Dermis microvascular lymphatic vessel endothelial cell (primary cell): ENCODE measurements at places on chromosomes 2 and 18. TPM values are rescaled to one million over a fixed set of nuclear protein-coding genes. Genes with fewer than 3 reads are reported as not detected.

The SANBR gene
- 8.7 and 11.0 TPM in 2 replicates for total RNA-seq

The GRB14 gene
- 0.38 and 0.64 TPM in 2 replicates for total RNA-seq

DNA sequence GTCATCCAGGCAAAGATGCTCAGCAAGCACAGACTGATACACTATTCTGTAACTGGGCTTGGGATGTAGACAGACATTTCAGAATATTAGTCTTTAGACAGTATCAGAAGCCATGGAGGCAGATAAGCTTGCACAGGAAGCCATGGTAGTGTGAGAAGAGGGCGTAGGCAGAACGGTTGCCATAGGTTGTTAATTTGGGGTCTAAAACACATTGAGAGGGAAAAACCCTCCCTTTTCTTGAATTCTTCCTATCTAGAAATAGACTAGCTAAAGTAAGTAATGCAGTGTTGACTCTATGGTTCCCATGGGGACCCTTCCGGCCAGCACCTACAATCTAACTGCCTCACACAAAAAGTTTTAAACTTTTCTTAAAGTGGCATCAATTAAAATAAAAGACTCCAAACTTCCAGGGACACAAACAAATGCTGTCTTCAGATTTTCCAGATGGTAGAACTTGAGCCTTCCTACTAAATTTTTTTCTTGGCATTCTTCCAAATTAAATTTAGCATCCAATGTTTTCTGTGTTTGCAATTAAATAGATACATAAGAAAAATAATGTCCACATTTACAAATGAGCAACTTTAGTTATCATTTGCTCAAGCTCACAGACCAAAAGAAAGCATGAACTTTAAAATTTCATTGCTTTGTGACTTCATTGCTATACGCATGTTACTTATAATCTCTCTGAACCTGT, 1.9 kb downstream of the PRKRA start:
- DNase-seq: no peak

GRCh38 chr2:143347271-143347695, 218.1 kb downstream of the ARHGAP15 start:
- no peak for DNase-seq

The MPHOSPH10 gene
- total RNA-seq: 10.6 and 11.7 TPM in 2 replicates

DNA sequence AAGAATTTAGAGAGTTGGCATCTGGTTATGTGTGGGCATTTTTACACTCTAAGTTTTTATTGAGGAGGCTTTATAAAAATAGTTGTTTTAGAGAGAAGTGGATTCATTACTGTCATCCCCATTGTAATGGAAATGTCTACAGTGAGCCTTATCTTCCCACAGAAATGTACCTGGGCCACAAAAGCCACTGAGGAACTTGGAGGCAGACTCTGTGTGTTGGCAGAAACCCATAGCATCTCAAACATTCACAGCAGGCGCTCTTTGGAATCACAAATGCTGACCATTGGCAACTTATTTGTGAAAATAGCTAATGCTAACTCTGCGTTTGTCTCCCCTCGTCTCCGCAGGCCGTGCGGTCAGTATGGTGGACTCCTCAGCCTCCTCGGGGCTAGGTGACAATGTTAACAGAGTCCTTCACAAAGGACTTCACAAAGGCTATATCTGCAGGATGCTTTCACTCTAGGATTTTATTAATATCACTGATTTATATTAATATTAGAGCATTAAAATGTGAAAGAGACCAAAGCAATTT, 689.1 kb upstream of the POU3F3 start:
- no peak for DNase-seq

DNA sequence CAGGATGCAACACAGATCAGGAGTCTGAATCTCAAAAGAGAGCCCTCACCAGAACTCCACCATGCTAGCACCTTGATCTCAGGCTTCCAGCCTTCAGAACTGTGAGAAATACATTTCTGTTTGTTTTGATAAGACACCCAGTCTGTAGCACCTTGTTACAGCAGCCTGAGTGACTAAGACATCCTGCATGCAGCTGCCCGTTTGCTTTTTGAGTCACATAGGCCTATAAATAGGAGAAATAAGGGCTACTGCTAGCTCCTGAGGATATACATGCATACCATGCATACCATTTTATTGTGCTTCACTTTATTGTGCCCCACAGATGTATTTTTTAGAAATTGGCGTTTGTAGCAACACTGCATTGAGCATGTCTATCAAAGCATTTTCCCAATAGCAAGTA, 337.8 kb downstream of the CDH2 start:
- DNase-seq: no peak

The TCF23 gene
- total RNA-seq: not detected in 2 replicates

The ALPG gene
- not detected in 2 replicates for total RNA-seq

The VWC2L gene
- total RNA-seq: not detected in 2 replicates

DNA sequence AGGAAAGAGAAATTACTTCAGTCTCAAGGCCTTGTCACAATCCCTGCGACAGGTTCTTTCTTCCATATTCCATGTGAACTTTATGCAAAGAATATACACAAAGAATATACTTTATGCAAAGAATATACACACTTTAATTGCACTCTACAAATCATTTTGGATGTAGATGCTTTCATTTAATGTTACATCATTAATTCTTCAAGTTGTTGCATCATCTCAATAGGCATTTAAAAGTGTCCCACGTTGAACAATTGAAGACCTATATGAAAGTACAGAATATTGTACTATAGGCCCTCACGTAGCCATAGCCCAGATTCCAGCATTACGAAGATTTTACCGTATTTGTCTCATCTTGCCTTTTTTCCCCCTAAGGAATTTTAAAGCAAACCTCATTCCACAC, 33.1 kb upstream of the MAL start:
- DNase-seq: no peak

- DNase-seq: no peak
These were observed 12.3 kb upstream of the CIB4 start for GRCh38 chr2:26653207-26654060.

DNA sequence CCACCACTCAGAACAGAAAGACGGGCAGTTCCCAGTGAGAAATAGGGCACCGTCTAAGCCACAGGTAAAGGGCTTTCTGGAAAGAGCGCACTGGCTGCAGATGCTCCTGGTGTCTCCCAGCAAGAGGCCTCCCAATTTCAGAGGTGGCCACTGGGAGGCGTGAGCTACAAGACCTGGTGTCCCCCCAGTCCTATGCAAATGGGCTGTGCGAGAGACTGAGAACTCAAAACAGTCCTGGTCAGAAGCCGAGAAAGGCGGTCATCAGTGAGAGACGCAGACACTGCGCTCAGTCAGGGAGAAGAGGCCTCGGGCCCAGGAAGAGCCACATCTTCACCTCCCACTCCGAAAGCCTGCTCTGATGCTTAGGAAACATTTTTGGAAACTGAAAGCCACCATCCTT, 179.5 kb downstream of the EIPR1 start:
- no peak for DNase-seq

DNA sequence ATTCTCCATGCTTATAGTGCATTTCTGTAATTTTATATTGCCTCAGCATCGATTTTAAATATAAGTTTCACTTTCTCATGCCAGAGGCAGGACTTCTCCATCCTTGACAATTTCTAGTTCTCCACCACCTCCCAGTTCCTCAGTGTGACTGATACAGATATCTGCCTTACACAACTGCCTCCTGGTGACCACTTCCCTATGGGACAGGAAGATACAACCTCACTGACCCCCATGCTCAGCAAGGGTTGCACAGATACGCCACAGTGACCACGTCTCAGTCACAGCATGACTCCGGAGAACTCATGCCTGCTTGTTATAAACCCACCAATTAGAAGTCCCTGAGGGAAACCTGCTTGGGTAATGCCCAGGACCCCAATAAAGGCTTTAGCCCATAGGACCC, 284.0 kb upstream of the MC4R start:
- DNase-seq: no peak

The KCNS3 gene
- total RNA-seq: 0.25 and 0.39 TPM in 2 replicates

DNA sequence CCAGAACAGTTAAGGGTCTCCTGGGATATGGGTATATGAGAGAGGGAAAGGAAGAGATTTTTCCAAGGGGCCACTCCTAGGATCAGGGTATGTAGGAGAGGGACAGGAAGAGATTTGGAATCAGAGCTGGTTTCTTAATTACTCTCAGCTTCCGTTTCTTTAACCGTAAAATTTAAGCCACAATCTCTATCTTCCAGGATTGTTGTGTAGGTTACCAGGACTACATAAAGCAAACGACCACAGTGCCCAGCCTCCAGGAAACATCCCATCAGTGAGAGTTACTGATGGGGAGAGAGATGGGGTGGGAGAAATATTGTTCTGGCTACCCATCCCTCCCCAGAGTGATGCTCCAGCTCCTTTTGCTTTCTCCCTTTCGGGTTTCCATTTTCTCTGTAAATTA, 114.6 kb upstream of the THUMPD2 start:
- DNase-seq: no peak

GRCh38 chr18:59954755-59955156, 55.0 kb downstream of the PMAIP1 start:
- no peak for DNase-seq

- peak; percentile 49 for DNase-seq
These were observed 231.1 kb downstream of the ANKRD30B start for GRCh38 chr18:14978962-14979535.

GRCh38 chr2:39731546-39731945, 47.5 kb downstream of the THUMPD2 start:
- DNase-seq: no peak

DNA sequence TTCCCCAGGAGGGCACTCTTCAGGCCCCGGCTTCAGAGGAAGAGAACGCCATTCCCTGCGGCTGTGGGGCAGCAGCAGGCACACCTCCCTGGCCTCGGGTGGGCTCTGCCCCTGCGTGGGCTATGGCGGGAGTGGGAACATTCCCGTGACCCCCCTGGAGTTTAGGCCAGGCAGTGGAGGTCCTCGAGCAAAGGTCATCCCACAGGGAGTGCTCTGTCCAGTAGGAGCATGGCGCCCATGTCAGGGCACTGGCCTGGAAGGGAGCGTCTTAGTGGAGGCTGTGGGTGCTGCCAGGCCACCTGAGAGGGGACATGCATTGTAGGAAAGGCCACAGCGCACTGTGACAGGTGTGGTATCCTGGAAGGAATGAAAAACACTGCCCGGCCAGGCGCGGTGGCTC, 9.2 kb upstream of the NFATC1 start:
- no peak for DNase-seq

GRCh38 chr18:6649421-6650126, 79.9 kb upstream of the ARHGAP28 start:
- DNase-seq: no peak

DNA sequence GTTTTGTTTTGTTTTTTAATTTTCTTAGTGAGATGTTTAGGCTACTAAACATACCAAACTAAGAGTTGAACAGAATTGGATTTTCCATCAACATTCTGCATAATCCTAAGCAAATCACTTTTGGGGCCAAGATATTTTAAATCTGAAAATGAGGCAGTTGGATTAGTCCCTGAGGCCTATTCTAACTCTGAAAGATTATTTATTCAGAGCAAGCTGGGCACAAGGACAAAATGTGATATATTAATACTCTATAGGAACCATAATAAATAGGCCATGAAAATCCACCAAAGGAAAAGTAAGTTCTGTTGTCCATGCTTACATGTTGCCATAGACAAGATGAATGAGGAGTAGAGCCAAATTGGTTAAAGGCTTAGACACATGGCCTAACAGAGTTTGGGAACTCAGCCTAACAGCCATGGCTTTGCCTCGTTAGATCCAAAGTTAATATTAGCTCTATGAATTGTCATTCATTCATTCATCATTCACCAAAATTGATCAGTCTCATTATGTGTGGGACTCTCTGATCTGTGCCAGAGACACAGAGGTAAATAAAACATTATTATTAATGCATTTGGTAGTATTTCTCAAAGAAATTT, 183.5 kb downstream of the SCG2 start:
- DNase-seq: no peak

The RTTN gene
- total RNA-seq: 13.4 and 15.0 TPM in 2 replicates

DNA sequence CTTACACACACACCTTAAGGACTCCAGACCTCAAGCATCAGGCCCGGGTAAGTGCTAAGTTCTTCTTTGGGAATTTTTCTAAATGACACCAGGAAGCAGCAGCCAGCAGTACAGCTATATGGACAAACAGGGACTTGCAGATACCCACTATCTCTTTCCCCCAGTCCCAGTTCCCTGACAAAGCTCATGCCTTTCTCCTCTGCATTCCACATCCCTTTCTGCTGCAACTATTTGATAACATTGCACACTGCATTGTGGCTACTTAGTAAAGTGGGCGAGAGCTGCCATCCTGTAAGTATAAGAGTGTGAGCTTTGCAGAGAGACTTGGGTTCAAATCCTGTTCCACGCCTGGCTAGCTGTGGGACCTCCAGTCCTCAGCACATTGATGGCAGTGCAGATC, 14.0 kb upstream of the CD226 start:
- DNase-seq: no peak

DNA sequence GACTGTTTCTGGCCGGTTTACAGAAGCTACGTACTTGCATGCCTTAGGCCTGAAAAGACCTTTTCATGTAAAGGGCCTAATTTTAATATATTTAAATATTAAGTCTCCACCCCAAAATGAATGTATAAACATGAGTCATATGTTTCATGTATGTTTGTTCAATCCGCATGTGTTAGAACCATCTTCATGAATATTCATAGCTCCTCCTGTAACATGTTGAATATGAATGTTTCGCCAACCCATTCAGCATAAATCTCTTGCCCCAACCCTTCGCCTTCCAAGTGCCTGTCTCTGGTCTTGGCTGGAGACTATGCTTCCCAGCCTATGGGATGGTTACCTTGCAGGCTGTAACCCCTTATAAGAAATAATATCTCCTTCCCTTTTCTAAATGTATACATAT, 212.5 kb downstream of the SCG2 start:
- no peak for DNase-seq
